ENCODE measurements at places on chromosomes 1 and 21.

GRCh38 chr1:223726380-223727001 lies 14.2 kb downstream of the CAPN2 start:
- DNase-seq, result peak; percentile 78

DNA sequence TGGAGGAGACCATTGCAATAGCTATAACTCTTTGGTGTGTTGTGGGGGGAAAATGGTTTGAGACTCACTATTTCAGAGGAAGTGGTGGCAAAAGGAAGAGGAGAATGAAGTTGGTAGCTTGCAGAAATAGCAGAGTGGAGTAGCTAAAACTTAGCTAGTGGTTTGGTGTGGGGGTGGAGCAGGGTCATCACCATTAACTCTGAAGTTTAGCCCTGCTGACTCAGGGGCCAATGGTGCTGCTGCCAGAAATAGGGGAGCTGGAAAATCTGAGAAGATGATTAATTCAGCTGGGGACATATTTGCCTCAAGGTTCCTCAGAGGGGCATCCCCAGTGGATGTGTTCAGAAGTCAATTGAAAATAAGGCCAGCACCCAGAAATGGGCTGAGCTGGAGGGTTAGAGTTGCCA lies 65.4 kb downstream of the RUNX1 start:
- DNase-seq, result no peak

DNA sequence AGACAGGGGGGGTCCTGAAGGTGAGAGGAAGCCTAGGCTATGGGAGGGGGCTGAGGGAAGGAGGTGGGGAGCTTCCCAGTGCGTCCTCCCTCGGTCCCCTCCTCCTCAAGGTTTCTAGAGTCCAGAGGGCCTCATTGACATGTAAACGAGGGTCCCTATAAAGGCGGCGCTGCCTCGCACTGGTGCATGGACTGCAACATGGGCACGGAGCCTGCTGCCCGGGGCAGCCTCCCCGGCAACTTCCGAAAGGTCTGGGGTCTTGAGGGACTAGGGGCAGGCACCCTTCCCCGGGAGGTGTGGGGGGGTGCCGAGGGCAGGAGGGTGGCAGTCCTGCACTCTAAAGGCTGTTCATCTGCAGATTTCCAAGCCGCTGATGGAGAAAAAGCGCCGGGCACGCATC lies at the start of gene HES3:
Gene HES3 (plus strand): TSS at position 187 of the 400 bp plus-strand sequence. CDS start 187 bp downstream, at position 374.
- DNase-seq, result no peak

DNA sequence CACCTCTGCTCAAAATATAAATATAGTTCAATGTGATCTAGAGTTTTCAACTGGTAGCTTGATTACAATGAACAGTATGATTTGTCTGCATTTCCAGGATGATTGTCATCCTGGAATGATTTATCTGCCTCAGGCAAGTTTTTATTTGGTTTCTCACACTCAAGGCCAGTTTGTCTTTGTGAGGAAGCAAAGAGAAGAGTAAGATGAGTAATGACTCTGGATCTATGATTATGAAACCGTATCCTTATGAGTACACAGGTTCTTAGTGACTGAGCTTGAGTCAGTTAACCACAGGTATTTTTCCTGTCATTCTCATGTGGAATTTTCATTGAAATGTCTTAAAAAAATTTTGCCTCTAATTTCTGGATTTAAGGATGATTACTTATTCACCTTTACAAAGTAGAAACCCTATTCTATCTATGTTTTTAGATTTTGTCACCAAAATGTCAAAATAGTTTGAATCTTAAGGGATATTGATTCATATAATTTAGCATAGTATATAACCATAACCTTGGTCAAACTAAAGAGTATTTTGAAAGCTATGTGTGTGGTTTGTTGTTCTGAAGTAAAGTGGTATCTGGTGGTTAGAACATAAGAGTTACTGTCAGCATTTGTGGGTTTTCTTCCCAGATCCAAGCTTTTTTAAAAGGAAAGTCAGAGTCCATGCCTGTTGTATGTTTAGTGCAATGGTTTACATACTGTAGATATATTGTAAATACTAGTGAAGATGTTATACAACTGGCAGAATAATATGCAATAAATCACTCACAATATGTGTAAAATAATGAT lies 145.0 kb downstream of the RASAL2 start:
- no peak for DNase-seq

- no peak for DNase-seq
Measured at GRCh38 chr1:56070601-56071000, 508.8 kb downstream of the PLPP3 start.

- DNase-seq, result no peak
Measured at GRCh38 chr1:221336126-221336525, 405.8 kb downstream of the DUSP10 start.

- no peak for DNase-seq
Measured at GRCh38 chr1:92030656-92031107, 897 bp downstream of the EPHX4 start.

GRCh38 chr1:33025180-33025569 lies 11.5 kb downstream of the AK2 start:
- DNase-seq, result no peak

- no peak for DNase-seq
Measured at GRCh38 chr1:91120936-91121335, 99.1 kb upstream of the ZNF644 start.

- DNase-seq, result no peak
Measured at GRCh38 chr1:12372180-12372579, 142.3 kb downstream of the VPS13D start.

DNA sequence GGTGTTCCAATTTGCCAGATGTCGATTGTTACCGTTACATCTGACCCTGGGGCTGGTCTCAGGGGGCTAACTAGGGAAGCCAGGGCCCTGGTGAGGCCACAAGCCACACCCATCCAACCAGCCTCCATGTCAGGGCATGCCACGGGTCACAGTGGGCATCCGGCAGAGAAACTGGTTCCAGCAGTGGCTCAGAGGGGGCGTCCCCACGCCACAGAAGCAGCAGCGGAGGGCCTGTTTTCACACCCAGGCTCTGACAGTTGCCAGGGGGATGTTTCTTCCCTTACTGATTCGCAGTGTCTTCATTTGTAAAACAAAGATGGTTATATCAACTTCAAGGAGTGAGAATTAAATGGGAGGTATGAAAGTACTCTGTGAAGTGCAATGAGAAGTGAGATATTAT lies 75.0 kb upstream of the COX20 start:
- DNase-seq, result no peak

Data from T-helper 1 cell (primary cell).